CD8-positive, alpha-beta memory T cell (primary cell): ENCODE measurements at places on chromosomes 5 and 9. TPM values are rescaled to one million over a fixed set of nuclear protein-coding genes. Genes with fewer than 3 reads are reported as not detected.

AK8 gene
- not detected for total RNA-seq

FBN2 gene
- 0.20 TPM for total RNA-seq

PCDHB6 gene
- total RNA-seq = not detected

NIPBL gene
- total RNA-seq = 55.0 TPM

C6 gene
- total RNA-seq = not detected

GRCh38 chr9:120310035-120310434 is 269.9 kb downstream of the CDK5RAP2 start:
- no peak for DNase-seq

GRCh38 chr9:35771943-35772342 is 17.9 kb upstream of the MSMP start:
- no peak for DNase-seq

DNA sequence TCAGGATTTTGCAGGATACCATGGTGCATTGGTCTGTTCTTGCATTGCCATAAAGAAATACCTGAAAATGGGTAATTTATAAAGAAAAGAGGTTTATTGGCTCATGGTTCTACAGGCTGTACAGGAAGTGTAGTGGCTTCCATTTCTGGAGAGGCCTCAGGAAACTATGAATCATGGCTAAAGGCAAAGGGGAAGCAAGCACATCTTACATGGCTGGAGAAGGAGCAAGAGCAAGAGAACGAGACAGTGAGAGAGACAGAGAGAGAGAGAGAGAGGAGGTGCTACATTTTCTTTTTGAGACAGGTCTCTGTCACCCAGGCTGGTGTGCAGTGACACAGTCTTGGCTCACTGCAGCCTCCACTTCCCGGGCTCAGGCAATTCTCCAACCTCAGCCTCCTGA is 43.9 kb downstream of the P4HA2 start:
- no peak for DNase-seq
